ENCODE measurements at places on chromosomes 7 and 10.

GRCh38 chr7:4260867-4261600 lies 421.1 kb upstream of the FOXK1 start:
- DNase-seq = no peak

DNA sequence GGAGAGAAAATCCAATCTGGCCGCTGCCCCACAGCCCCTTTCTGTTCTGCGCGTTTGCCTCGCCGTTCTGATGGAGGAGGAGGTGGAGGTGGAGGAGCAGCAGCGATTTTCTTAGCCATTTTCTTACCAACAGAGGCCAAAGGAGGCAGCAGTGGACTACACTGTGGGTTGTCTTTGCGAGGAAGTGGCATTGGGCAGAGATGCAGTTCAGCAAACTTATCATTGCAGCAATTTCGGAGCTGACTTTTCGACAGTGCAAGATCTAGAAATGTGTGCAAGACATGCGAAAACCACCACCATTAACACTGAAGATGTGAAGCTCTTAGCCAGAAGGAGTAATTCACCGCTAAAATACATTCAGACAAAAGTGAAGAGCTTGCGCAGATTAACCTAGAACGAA lies 1.9 kb upstream of the ARL4A start:
- peak; percentile 54 for DNase-seq

GRCh38 chr10:75261813-75262705 lies 26.3 kb upstream of the COMTD1 start:
- no peak for DNase-seq

GRCh38 chr7:113010377-113010776 lies 76.2 kb downstream of the GPR85 start:
- DNase-seq = no peak

DNA sequence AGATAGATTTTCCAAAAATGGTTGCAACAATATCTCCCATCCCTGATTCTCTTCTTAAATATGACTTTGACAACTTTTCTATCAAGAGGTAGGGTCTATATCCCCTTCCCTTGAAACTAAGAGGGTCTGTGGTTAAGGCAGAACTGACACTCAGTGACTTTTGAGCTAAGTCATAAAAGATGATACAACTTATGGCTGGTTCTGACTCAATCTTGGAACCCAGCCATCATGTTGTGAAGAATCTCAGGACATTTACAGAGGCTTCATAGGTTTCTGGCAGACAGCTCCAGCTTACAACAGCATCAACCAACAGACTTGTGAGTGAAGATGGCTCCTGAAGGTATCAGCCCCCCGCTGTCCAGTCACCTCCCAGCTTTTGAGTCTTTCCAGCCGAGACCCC lies 203.5 kb downstream of the RNLS start:
- no peak for DNase-seq

Measured in globus pallidus (tissue), 1 donor.